ENCODE measurements at places on chromosomes 4 and X.

GRCh38 chr4:161856711-161857326 lies 307.0 kb downstream of the FSTL5 start:
- no peak for DNase-seq

GRCh38 chrX:40054793-40055192 lies 43.0 kb downstream of the BCOR start:
- DNase-seq: no peak

DNA sequence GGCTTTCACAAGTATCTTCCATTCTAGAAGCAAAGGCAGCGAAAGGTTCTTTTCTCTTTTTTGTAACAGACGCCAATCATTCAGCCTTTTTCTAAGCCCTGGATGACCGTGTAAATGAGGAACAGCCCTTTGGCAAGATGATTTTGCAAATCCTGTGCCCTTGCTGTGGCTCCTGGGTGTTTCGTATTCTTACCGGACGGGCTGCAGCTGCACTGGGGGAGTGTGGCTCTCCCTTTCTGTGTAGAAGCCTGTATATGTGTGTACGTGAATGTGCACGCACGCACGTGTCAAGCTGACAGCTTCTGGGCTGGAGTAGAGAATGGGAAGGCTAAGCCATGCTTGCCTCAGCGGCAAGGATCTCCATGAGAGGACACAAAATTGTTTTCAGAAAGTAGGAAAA lies 8.2 kb downstream of the GRPEL1 start:
- DNase-seq: peak; percentile 55

- DNase-seq: no peak
These were observed 160.0 kb downstream of the EFNB1 start for GRCh38 chrX:68988865-68989264.

DNA sequence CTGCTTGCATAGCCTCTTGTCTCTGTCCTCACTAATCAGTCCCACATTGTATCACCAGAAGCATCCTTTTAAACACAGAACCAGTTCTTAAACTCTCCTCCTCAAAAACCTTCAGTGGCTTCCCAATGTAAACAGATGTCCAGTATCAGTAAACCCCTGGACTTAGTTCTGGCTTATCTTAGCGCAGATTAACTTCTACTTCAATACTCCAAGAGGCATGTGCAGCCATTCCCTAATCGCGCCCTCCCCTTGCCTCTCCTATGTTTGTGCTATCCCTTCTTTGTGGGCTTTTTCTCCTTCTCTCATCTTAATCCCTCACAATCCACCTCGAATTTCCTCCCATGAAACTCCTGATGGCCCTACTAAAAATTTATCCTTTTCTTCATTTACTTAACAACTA lies 193.8 kb downstream of the FBXO8 start:
- no peak for DNase-seq

DNA sequence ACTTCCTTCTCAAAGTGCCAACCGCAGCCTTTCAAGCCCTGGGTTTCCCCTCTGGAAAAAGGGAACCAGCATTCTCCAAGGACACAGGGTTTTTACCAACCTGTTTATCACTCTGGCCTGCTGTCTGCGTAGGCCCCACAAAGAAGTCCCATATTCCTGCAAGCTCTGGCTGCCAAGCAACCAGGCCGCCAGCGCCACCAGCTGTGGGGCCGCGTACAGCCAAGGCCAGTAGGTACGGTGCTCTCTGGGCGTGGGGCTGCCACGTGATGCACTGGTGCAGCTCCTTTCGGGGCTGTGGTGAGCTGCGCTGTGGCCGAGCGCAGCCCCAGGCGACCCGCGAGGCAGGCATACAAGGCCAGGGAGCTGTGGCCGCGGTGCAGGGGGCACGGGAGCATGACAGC lies 22.1 kb downstream of the LUZP4 start:
- DNase-seq: no peak

- DNase-seq: no peak
These were observed 68.6 kb upstream of the PPP3CA start for GRCh38 chr4:101415962-101416361.
